ENCODE measurements at places on chromosomes 2 and 18. TPM values are rescaled to one million over a fixed set of nuclear protein-coding genes. Genes with fewer than 3 reads are reported as not detected.

DNA sequence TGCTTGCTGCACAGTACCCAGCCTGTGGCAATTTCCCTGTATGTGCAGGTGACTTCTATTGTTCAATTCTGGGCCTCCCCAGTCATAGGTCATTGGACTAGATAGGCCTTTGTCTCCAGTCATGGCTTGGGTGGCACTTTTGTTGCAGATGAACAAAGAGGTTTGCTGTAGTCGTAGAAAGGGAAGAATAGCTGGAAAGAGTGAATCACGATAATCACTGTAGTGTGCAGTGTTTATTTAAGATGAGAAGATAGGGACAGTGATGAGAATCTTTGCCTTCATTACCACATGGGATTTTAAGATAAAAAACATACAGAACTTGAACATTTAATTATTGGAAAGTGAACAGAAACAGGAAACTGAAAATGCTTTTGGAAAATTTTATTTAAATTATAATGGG is 156.1 kb upstream of the CYRIA start:
- H3K27ac ChIP-seq, result no peak overlapping the region
- H3K27me3 ChIP-seq, result no peaks in the 10 kb centered on the region
- H3K36me3 ChIP-seq, result no peaks in the 10 kb centered on the region
- no peak overlapping the region for H3K4me3 ChIP-seq
- no peaks in the 10 kb centered on the region for H3K4me1 ChIP-seq

DNA sequence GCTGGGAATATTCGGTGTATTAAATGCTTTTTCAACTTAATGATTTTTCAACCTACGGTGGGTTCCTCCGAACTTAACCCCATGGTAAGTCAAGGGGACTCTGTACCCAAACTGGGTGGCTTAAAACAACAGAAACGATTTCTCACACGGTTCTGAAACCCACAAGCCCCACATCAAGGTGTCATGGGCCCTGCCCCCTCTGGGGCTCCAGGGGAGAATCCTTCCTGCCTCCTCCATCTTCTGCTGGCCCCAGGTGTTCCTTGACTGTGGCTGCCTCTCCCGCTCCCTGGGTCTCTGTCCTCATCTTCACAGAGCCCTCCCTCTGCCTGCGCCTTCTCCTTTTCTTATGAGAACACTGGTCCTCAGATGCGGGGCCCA is 301.3 kb upstream of the SALL3 start:
- H3K36me3 ChIP-seq, result no peaks in the 10 kb centered on the region
- H3K27ac ChIP-seq, result no peak overlapping the region
- H3K27me3 ChIP-seq, result no peaks in the 10 kb centered on the region
- DNase-seq, result no peak
- H3K4me1 ChIP-seq, result no peaks in the 10 kb centered on the region

DNA sequence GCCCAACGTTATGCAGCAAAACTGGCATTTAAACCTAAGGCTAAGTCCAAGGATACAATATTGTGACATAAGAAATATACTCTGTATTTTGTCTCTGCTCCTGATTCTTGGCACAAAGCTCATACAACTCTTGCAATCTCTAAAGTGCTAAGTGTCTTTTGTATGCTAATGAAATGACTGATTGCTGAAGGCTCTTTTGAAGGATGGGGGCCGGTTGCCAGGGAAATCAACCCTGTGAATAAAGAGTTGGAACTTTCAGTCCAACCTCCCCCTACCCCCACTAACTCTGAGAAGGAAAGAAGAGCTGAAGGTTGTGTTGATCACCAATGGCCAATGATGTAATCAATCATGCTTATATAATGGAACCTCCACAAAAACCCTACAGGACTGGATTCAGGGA is 40.3 kb downstream of the SESTD1 start:
- no peaks in the 10 kb centered on the region for H3K27me3 ChIP-seq
- H3K4me1 ChIP-seq, result no peaks in the 10 kb centered on the region
- no peaks in the 10 kb centered on the region for H3K36me3 ChIP-seq
- no peak for DNase-seq

- H3K27me3 ChIP-seq, result no peaks in the 10 kb centered on the region
- H3K4me1 ChIP-seq, result peaks cover 2% of the 10 kb centered on the region
- H3K36me3 ChIP-seq, result no peaks in the 10 kb centered on the region
- no peak overlapping the region for H3K4me3 ChIP-seq
- DNase-seq, result no peak
These were observed 182.7 kb downstream of the ANAPC1 start for GRCh38 chr2:111701266-111701665.

DNA sequence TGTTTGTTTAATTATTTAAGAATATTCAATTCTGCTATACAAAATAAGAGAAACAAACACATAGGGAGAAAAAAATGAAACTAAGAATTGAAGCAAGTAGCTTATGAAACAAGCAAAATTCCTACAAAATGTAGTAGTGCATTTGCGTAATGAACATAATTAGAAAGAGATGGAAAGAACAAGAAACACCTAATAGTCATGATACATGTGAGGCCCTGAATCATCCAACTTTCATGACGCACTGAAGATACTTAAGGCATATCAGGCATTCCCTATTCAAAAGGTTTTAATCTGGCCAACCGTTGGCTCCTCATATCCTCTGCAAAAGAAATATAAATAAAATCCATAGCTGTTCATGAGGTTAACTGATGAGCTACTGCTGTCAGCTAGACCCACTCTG is 14.5 kb upstream of the NAB1 start:
- no peak overlapping the region for H3K27ac ChIP-seq
- no peaks in the 10 kb centered on the region for H3K27me3 ChIP-seq
- no peak overlapping the region for H3K4me3 ChIP-seq
- DNase-seq, result no peak
- H3K4me1 ChIP-seq, result peaks cover 2% of the 10 kb centered on the region

GRCh38 chr2:25504266-25504665 is 162.5 kb upstream of the DNMT3A start:
- H3K27me3 ChIP-seq, result no peaks in the 10 kb centered on the region
- no peaks in the 10 kb centered on the region for H3K4me1 ChIP-seq
- no peaks in the 10 kb centered on the region for H3K36me3 ChIP-seq
- H3K27ac ChIP-seq, result no peak overlapping the region
- no peak for DNase-seq

GRCh38 chr2:111204706-111205105 is 84.0 kb downstream of the BCL2L11 start:
- no peaks in the 10 kb centered on the region for H3K4me1 ChIP-seq
- no peak for DNase-seq
- no peak overlapping the region for H3K4me3 ChIP-seq
- no peak overlapping the region for H3K27ac ChIP-seq

DNA sequence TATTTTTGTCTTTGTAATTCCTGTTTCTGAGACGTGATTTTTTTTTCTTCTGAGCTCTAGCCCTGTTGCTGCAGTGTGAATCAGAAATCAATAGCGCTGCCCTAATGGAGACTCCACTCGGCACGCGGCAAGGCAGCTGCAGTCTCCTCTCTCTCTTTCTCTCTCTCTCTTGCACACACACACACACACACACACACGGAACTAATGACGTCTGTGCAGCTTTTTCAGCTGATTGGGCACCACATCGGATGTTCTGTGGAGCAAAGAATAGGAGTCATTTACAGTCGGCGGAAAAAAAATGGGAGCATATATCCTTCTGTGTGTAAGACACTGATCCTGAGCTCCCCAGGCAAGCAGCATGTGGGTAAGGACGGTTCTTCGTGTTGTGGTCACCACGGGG is 2.0 kb upstream of the MYT1L start:
- H3K4me3 ChIP-seq, result no peak overlapping the region
- H3K27me3 ChIP-seq, result no peaks in the 10 kb centered on the region
- H3K27ac ChIP-seq, result no peak overlapping the region
- no peak for DNase-seq

DNA sequence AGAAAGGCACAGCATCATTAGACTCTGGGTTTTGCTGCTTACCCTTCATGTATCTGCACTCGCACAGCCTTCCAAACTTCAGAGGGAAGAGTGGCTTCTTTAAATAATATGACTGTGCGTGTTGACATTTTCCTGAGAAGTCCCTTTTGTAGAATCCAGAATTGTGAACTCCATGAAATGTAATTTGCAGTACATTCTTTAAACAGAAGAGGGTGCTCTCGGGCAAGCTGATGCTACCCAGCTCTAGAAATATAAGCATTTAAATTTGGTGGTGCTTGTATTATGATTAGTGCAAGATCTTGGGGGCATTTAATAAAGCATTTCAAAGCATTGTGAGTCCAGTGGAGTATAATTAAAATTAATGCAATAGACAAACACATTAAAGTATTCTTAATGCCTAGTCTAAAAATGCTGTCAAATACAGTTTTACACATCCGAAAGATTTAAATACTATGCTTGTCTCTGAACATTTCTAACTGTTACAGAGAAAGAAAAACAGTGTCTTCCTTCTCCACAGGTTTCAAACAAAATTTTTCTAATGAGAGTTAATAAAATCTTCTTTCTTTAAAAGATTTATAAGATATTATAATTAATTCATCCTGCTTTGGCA is 17.3 kb upstream of the GTF2A1L start:
- H3K27ac ChIP-seq, result no peak overlapping the region
- H3K27me3 ChIP-seq, result no peaks in the 10 kb centered on the region
- H3K36me3 ChIP-seq, result no peaks in the 10 kb centered on the region

- H3K4me3 ChIP-seq, result no peak overlapping the region
- H3K4me1 ChIP-seq, result no peaks in the 10 kb centered on the region
- no peak for DNase-seq
- no peaks in the 10 kb centered on the region for H3K27me3 ChIP-seq
These were observed 132.0 kb downstream of the HAUS1 start for GRCh38 chr18:46236156-46236555.

GRCh38 chr2:144972676-144973075 is 452.8 kb upstream of the ZEB2 start:
- DNase-seq, result no peak
- no peaks in the 10 kb centered on the region for H3K27me3 ChIP-seq
- no peaks in the 10 kb centered on the region for H3K36me3 ChIP-seq
- no peak overlapping the region for H3K27ac ChIP-seq
- H3K4me1 ChIP-seq, result peaks cover 2% of the 10 kb centered on the region
- no peak overlapping the region for H3K4me3 ChIP-seq

- H3K27me3 ChIP-seq, result no peaks in the 10 kb centered on the region
- DNase-seq, result no peak
- no peak overlapping the region for H3K4me3 ChIP-seq
- no peaks in the 10 kb centered on the region for H3K4me1 ChIP-seq
- H3K36me3 ChIP-seq, result no peaks in the 10 kb centered on the region
These were observed 66.7 kb upstream of the RPL31 start for GRCh38 chr2:100935372-100935752.

- no peak for DNase-seq
- H3K36me3 ChIP-seq, result no peaks in the 10 kb centered on the region
- H3K27me3 ChIP-seq, result no peaks in the 10 kb centered on the region
- no peak overlapping the region for H3K27ac ChIP-seq
- H3K4me3 ChIP-seq, result no peak overlapping the region
These were observed 78.3 kb upstream of the FZD5 start for GRCh38 chr2:207847807-207848544.

RFTN2 gene
- total RNA-seq, result 12.8 TPM

- H3K4me1 ChIP-seq, result no peaks in the 10 kb centered on the region
- H3K27me3 ChIP-seq, result no peaks in the 10 kb centered on the region
- no peak for DNase-seq
- no peak overlapping the region for H3K27ac ChIP-seq
These were observed 37.0 kb downstream of the TFCP2L1 start for GRCh38 chr2:121247971-121248370.

SERPINB12 gene
- total RNA-seq, result not detected

- no peak overlapping the region for H3K27ac ChIP-seq
- peaks cover 3% of the 10 kb centered on the region for H3K4me1 ChIP-seq
- H3K36me3 ChIP-seq, result no peaks in the 10 kb centered on the region
- no peak overlapping the region for H3K4me3 ChIP-seq
These were observed 166.2 kb downstream of the TDRD15 start for GRCh38 chr2:21289989-21290388.

DNA sequence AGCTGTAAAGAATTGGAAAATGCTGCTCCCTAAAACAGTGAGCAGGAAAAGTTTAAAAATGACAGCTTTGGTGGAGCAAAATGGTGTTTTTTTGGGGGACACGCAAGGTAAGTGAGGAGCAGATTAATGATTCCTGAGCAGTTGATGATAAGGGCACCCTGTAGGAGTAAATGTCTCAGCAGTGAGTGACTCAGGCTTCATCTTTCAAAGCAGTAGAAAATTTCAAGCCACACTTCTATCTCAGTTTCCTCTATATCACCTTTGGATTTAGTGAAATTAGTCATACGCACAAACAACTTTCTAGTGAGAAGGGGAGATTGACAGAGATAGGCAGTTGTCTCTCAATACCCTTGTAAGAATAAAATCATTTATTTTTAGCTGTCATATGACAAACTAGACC is 709.0 kb upstream of the FAM98A start:
- H3K27ac ChIP-seq, result no peak overlapping the region
- no peaks in the 10 kb centered on the region for H3K36me3 ChIP-seq
- no peaks in the 10 kb centered on the region for H3K4me1 ChIP-seq

DNA sequence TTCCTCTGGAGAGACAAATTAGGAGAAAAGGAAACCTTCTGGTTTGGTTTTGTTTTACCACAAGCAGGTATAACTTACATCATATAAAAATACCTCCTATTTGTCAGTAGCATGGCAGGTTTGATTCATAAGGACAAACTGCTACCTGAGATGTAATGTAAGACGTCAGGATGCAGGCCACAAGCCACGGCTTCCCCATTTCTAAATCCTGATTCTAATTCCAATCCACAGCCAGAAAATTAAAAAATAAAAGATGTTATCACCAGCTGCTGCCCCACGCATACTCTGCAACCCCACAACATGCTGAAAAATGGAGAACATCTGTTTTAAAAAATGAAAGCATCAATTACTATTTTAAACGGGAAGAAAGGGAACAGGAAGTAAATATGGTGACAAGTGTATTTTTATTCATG is 197.6 kb downstream of the BCL11A start:
- H3K27ac ChIP-seq, result no peak overlapping the region
- no peak for DNase-seq
- no peaks in the 10 kb centered on the region for H3K4me1 ChIP-seq
- no peak overlapping the region for H3K4me3 ChIP-seq
- H3K27me3 ChIP-seq, result no peaks in the 10 kb centered on the region
- H3K36me3 ChIP-seq, result no peaks in the 10 kb centered on the region

POTEC gene
- total RNA-seq, result not detected

SP5 gene
- total RNA-seq, result 1.3 TPM

DNA sequence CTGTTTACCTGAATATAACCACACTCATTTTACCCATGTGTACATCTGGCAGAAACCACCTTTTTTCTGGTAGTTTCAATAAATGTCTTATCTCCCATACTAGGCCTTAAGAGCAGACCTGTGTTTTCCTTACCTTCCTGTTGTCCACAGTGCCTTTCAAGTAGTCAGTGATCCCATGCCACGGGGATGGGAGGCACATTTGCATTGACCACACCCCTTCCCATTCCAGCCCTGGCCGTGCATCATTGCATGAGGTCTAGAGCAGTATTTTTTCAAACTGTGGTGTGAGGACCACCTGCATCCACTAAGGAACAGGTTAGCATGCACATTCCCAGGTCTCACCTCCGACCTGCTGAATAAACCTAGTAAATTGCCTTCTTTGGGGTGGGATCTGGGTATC is 165.2 kb upstream of the FOSL2 start:
- H3K4me3 ChIP-seq, result no peak overlapping the region
- no peak for DNase-seq
- peaks cover 22% of the 10 kb centered on the region for H3K4me1 ChIP-seq
- H3K36me3 ChIP-seq, result no peaks in the 10 kb centered on the region
- no peaks in the 10 kb centered on the region for H3K27me3 ChIP-seq
- no peak overlapping the region for H3K27ac ChIP-seq

GRCh38 chr18:55353806-55354205 is 234.2 kb downstream of the TCF4 start:
- H3K27me3 ChIP-seq, result no peaks in the 10 kb centered on the region
- H3K36me3 ChIP-seq, result no peaks in the 10 kb centered on the region
- H3K4me1 ChIP-seq, result peaks cover 6% of the 10 kb centered on the region
- no peak overlapping the region for H3K27ac ChIP-seq
